ENCODE measurements at places on chromosomes 5 and 9.

DNA sequence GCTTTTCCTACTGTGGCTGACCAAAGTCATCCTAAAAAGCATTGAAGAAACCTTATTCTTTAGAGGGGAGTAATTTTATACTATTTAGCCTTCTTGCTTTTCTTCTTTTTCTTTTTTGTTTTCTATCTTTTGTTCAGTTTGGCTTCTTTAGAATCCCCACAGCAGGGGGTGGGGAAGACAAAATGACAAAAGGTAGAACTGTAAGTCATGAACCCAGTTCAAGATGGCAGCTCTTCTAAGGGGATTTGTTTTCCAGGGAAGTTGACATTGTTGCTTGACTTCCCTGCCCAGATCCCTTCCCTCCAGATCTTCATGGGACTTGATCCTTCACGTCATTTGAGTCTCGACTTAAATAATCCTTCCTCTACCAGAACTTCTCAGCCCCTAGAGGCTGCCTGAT is 692.4 kb upstream of the DMAC1 start:
- no peak for DNase-seq

- DNase-seq, result no peak
These were observed 343.0 kb downstream of the GLIS3 start for GRCh38 chr9:3956899-3957298.

DNA sequence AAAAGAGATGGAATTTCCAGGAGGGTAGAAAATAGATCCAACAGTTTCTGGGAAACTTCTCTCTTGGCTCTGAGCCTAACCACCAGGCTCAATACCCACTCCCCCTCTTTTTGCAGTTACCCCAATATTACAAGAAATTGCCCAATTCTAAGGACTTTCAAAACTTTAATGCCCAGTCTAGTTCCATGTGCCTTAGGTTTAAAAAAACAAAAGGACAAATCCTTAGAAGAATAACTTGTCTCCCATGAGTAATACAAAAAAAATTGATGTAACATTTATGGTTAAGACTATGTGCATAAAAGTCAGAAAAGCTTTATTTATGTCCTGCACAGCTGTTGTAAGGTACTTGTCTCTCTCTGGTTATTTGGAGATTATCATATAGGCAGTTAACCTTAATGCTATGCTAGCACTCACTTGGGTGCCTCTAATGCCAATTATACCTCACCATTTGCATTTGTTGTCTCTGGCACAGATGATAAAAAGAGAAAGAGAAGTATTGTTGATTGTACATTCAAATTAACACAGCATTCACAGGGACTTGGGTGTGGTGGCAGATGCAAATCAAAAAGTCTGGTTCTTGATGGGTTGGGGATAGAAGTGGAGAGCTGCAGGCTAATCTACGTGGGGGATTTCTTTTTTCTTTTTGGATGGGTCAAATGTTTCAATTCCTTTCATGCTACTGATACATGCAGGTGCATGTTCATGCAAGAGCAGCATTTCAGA is 159.4 kb downstream of the PIK3R1 start:
- DNase-seq, result no peak

- no peak for DNase-seq
These were observed 2055.2 kb downstream of the MAT2B start for GRCh38 chr5:165560648-165561047.

- DNase-seq, result no peak
These were observed 21.8 kb upstream of the ANP32B start for GRCh38 chr9:97961361-97961760.

- no peak for DNase-seq
These were observed 243.2 kb downstream of the CDK5RAP2 start for GRCh38 chr9:120336753-120337090.

GRCh38 chr9:84239343-84239742 is 101.2 kb downstream of the SLC28A3 start:
- DNase-seq, result no peak

DNA sequence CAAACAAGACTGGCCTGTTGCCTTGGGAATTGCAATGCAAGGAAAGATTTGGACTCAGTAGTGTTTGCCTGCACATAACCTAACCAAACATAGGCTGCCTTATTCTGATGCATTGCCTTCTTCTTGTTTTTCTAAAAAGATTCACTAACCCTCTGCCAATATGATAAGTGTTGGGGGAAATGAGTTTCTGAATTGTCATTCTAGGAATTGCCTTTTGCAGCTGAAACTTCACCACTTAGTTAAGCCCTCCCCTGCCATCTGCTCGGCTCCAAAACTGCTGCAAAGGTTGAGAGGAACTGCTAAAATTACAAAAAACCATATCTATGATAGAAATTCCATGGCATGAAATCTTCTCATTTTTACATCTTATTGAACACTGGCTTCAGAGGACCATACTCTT is 41.6 kb upstream of the SPATA31D4 start:
- DNase-seq, result peak; percentile 36

- DNase-seq, result no peak
These were observed 109.2 kb downstream of the ARHGEF28 start for GRCh38 chr5:73735032-73735734.

- DNase-seq, result no peak
These were observed 25.2 kb upstream of the ADAMTS6 start for GRCh38 chr5:65506961-65507360.

DNA sequence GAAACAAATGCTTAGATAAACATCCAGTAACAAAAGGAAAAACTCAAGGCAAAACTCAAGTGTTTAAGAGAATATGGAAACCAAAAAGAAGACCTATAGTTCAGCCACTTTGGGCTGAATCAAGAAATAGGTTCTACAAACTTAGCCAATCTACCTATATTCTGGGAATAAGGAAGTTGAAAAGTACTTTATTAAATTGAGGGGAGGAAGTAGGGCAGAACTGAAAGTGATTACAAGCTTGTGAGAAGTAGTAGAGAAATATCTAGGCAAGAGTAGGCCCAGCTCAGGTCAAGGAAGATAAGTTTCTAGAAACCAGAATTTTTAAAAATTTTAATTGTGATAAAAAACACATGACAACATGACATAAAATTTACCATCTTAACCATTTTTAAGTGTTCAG is 384.8 kb upstream of the PCSK5 start:
- peak; percentile 89 for DNase-seq

GRCh38 chr5:157271740-157272271 is 5.9 kb downstream of the CYFIP2 start:
- no peak for DNase-seq

GRCh38 chr5:103092676-103093075 is 27.3 kb downstream of the GIN1 start:
- DNase-seq, result no peak

DNA sequence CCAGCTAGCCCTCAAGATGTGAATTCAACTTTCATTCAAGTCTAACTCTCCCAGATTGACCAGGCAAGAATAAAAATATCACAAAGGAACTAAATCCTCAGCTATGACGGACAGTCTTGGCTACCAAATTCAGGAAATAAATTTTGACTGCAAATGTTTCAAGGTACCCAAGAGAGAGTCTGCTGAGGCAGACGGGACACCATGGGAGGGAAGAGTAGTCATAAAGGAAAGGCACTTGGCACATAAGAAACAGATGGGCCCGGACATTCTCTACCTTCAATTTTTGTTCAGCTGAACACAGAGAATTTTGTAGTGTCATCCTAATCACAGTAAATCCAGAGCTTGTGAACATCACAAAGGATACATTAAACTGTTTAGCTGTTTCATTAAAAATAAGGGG is 390.0 kb downstream of the DTWD2 start:
- no peak for DNase-seq

GRCh38 chr5:6632324-6632887 is 438 bp downstream of the NSUN2 start:
- DNase-seq, result no peak

GRCh38 chr9:86971742-86972141 is 24.4 kb upstream of the GAS1 start:
- DNase-seq, result no peak

Measured in MV-4-11 (cell line).